Sciatic nerve (tissue), 2 donors: ENCODE measurements at places on chromosomes 2 and 18.

DNA sequence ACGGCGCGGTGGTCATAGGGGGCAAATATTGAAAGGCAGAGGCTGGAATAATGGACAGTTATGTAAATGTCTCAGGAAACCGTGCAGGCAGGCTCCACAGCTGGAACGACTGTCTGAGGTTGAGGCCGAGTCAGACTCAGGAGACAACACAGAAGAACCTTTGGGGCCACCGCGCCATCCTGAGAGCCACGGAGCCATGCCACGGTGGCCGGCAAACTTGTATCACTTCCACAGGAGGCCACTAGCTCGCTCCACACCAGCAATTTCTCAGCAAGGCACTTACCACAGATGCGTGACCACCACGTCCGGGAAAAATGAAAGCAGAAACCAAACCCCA, 156.7 kb upstream of the SALL3 start:
- DNase-seq, result no peak

DNA sequence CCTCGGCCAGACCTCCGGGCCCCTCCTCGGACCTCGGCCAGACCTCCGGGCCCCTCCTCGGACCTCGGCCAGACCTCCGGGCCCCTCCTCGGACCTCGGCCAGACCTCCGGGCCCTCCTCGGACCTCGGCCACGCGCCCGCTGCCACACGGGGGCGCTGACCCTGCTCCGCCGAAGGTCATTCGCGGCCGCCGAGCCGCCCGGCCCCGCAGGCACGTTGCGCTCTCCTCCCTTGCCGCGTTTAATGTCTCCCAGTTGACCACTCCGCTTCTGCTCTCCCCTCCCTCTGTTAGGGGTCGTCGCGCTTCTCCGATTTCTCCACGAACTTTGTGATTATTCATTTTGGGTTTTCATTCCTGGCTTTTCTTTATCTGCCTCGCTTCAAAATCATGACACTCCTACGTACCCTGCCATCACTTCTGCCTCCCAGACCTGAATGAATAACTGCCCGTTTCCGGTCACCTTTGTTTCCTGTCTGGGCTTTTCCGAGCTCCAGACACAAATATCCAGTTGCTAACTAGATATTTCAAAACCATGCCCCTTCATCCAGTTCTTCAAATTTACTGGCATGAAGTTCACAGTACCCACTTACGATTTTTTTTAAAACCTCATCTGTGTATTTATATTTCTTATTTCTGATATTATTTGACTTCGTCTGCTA, 14.8 kb upstream of the COLEC12 start:
- no peak for DNase-seq

DNA sequence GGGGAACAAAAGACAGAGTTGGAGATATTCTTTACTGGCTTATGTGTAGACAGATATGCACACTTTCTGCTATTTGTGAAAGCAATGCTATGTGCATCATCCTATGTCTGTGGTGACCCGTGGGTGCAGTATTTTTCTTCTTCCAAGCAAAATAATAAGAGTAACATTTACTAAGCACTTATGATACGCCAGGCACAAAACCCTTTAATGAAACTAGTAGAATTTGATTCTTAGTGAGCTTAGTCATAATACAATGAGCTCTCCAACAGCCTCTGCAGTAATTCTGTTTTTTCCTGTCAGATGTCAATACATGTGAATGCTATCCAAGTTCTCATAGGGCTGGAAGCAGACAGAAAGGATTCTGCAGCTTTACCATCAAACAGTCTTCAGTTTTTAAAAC, 130.6 kb downstream of the RAD51AP2 start:
- no peak for DNase-seq

DNA sequence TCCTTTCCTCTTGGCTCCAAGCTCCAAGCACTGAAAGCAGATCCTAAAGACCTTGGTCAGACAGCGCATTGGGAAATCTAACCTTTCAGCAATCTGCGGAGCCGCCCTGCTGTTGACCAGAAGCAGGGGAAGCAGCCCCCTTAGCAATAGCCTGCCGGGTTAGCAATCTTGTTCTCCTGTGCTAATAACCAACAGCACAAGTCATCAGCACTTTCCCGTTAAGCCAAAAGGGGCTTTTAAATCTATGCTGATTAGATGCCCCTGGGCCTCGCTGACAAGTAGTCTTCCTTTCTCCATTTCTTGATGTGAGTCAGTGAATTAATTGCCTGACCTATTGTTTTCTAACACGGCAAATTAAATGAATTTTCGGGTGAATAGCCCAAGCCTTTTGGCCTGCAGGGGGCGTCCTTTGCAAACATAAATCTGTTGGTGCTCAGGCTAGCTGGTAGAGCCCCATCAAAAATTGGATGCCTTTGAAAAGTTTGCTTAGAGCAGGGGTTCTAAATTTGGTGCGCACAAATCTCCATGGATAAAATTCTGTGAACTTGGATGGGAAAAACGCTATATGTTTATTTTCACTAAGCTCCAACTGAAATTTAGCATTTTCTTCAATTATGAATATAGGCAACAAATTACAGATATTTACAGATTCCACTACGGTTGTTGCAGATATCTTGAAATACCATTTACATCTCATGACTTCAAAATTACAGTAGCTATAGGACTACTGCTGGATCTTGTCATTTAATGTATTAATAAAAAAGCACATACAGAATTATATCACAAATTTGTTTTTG, 24.6 kb downstream of the MAIP1 start:
- DNase-seq, result peak; percentile 96

DNA sequence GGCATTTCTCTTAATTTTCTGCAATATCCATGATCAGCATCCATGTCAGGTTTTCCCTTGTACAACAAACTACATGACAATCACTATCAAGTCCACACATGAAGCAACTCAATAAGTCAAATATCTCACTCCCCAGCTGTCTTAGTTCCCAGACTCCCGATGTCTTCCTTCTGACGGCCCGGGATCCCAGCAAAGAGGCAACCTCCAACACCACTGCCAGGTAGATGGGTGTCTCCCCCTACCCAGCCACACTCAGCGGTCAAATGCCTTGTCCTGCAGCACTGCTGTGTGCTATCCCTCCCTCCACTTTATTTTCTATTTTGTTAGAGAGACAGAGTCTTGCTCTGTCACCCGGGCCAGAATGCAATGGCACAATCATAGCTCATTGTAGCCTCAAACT, 23.3 kb downstream of the TRABD2A start:
- peak; percentile 10 for DNase-seq

GRCh38 chr2:128636802-128637147, 318.1 kb upstream of the HS6ST1 start:
- peak; percentile 36 for DNase-seq

- no peak for DNase-seq
These were observed 26.6 kb upstream of the ACVR1 start for GRCh38 chr2:157902692-157903091.

GRCh38 chr2:38966006-38966405, 76.3 kb downstream of the ARHGEF33 start:
- DNase-seq, result no peak

DNA sequence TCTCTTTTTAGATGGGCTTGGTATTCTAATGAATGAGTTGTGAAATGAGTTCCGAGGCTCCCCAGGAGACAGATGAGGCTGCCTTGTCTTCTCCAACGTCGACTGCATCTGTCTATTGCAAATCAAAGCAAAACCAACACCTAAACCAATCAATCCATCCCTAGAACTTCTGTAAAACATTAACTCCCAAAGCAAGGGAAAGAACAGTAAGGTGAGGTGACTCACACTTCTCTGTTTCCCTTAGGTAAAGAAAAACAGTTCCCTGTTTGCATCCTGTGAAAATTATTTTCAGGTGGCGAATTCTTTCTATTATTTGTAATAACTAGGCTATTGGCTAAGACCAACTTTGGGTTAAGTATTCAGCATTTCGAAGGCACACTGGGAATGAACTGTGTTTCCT, 249.4 kb downstream of the EPHA4 start:
- DNase-seq, result no peak
